ENCODE measurements at places on chromosomes 6 and 20.

DNA sequence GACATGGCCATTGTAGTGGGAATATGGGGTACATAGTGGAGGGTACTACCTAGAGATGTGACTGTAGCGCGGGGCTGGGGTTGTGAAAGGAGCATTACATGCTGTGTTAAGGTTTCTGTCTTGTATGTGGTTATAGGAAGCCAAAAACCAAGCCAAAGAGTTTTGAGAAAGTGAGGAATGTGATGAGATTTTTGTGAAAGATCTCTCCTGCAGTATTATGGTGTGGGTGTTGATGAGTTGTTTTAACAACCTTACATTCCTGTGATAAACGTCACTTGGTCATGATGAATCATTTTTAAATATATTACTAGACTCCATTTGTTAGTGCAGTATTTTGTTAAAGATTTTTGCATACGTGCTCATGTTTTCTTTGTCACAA, 48.9 kb downstream of the ZFAND3 start:
- no peak for DNase-seq

- DNase-seq: no peak
These were observed 12.9 kb upstream of the ZNF391 start for GRCh38 chr6:27375613-27376079.

GRCh38 chr6:137403855-137404254, 90.3 kb downstream of the OLIG3 start:
- DNase-seq: no peak

GRCh38 chr6:74638412-74638811, 567.4 kb downstream of the COL12A1 start:
- DNase-seq: no peak

Data from activated T-cell treated with anti-CD3 and anti-CD28 coated beads for 4 hours (primary cell).